ENCODE measurements at places on chromosomes 4 and X.
A peak's percentile ranks its signal among the peaks of the same experiment; 100 is the strongest.

DNA sequence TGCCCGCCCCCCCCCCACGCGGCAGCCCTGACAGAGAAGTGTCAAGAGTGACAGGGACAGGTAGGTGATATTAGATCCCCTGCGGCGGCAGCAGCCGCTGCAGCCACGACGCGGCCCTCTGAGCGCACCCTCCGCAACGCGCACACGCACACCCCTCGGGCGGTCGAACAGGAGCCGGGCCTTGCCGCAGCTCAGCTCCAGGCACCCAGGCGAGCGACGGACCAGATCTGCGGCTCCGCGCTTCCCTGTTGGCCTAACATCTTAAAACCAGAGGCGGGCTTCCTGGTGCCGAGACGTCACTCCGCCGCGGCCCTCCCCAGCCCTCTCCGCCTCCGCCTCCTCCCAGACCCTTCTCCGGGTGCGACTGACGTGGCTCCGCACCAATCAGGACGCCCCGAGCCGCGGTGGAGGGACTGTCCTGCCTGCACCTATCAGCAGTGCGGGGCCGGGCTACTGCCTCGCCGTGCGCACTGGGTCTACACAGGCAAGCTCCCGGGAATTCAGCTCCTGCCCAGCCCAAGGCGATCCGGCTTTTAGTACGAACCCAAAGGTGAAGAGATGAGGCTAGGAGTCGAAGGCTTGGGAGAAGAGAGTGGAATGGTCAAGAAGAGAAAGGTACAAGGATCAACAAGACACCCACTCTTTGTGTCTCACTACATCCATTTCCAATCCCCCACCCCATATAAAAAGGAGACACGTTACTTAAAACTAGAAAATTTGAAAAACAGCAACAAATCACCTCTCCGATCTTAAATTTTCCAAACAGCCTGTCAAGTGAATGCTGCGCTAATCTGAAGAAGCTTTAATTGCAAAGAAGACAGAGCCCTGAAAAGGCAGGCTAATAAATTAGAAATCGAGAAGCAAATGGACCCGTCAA, at the start of gene PITX2:
TSS of gene PITX2 (minus strand) at position 237 of the 877 bp plus-strand sequence. CDS start 617 bp downstream, outside the sequence.
- peaks cover 15% of the 10 kb centered on the region for H3K27me3 ChIP-seq
- H3K36me3 ChIP-seq, result no peaks in the 10 kb centered on the region
- peak within 1 kb of the TSS; percentile 78 for H3K4me3 ChIP-seq
- H3K27ac ChIP-seq, result peak within 1 kb of the TSS; percentile 90

DNA sequence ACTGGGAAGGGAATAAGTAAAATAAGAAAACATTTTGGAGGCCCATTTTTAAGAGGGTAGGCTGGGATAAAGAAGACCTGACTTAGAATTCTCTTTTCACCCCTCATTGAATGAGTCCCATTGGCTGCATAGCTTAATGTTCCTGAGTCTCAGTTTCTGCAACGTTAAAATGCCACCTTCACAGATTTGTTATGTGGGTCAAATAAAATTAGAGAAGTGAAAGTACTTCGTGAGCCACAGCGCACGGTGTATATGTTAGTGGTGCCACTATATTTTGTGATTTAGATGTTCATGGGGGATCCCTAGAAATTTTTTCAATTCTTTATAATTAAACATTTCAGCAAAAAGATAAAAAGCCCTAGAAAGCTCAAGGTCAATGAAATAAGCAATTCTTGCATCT, 109.2 kb upstream of the HS3ST1 start:
- H3K36me3 ChIP-seq, result no peaks in the 10 kb centered on the region
- H3K27ac ChIP-seq, result no peak overlapping the region
- no peaks in the 10 kb centered on the region for H3K4me1 ChIP-seq
- no peaks in the 10 kb centered on the region for H3K27me3 ChIP-seq
- DNase-seq, result no peak
- no peak overlapping the region for H3K4me3 ChIP-seq

GRCh38 chr4:179919587-179919986, 2323.6 kb upstream of the TENM3 start:
- no peaks in the 10 kb centered on the region for H3K27me3 ChIP-seq
- H3K4me1 ChIP-seq, result no peaks in the 10 kb centered on the region
- no peak overlapping the region for H3K27ac ChIP-seq

- no peak overlapping the region for H3K27ac ChIP-seq
- H3K4me1 ChIP-seq, result no peaks in the 10 kb centered on the region
- no peak overlapping the region for H3K4me3 ChIP-seq
- no peaks in the 10 kb centered on the region for H3K36me3 ChIP-seq
Observed at GRCh38 chr4:55359397-55359916, 13.4 kb downstream of the SRD5A3 start.

DNA sequence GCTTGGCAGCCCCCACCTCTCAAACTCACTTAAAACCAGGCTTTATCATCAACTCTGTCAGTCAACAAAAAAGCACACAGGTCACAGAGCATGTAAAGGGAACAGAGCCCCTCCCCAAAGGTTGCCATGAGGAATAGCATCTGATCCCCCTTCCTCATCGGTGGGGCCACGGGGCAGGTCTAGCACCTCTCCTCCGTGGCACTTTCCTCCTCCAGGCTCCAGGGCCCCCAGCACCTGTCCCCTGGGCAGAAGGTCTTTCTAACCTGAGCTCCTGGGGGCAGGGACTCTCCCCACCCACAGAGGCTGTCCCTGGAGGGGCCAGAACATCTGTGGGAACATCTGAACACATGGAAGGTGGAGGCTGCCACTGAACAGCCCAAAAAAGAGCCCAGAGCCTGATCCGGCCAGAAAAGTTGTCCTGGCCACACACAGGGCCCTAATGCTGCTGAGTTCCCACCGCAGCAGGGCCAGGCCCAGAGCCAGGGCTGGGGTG, 65.7 kb downstream of the ZFYVE28 start:
- no peaks in the 10 kb centered on the region for H3K27me3 ChIP-seq
- no peaks in the 10 kb centered on the region for H3K36me3 ChIP-seq
- H3K4me3 ChIP-seq, result no peak overlapping the region
- DNase-seq, result no peak
- no peak overlapping the region for H3K27ac ChIP-seq
- no peaks in the 10 kb centered on the region for H3K4me1 ChIP-seq

GRCh38 chrX:111823128-111823527, 52.9 kb upstream of the TRPC5OS start:
- no peak overlapping the region for H3K27ac ChIP-seq
- no peaks in the 10 kb centered on the region for H3K4me1 ChIP-seq
- peak; percentile 70 for DNase-seq
- no peak overlapping the region for H3K4me3 ChIP-seq
- no peaks in the 10 kb centered on the region for H3K27me3 ChIP-seq
- H3K36me3 ChIP-seq, result no peaks in the 10 kb centered on the region

DNA sequence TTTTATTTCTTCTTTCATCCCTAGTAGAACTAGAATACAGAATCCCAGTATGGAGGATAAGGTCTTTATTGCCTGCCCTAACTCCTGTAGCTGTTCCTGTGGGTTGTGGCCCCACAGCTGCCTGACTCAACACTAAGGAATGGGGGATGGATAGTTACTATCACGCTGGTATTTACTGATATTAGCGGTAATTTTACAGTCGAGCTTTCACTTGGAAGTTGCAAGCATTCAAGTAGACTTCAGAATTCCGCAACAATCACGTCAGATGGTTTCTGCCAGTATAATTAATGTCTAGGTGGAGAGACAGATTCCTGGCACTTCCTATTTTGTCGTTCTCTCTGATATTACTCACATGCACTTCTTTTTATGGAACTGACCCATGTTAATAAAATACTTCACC, 489.8 kb downstream of the PABPC4L start:
- peak; percentile 45 for DNase-seq
- H3K27me3 ChIP-seq, result no peaks in the 10 kb centered on the region
- no peaks in the 10 kb centered on the region for H3K36me3 ChIP-seq
- H3K27ac ChIP-seq, result no peak overlapping the region
- no peaks in the 10 kb centered on the region for H3K4me1 ChIP-seq

DNA sequence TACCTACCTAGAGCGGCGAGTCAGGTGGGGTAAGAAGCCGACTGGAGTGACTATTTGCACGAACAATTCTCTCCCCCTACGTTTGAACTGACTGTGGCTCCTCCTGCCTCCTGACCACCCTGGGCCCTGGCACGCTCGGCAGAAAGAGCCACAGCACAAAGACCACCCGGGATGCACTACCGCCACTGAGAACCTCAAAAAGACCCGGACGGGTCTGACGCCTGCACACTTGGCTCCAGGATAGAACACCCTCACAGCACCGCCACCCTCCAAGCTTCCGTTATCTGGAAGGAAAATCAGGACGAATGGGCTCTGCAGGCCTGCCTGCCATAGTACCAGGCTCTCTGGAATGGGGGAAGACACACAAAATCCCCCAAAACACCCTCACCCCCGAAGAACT, 2.2 kb downstream of the LRPAP1 start:
- H3K4me1 ChIP-seq, result peaks cover 4% of the 10 kb centered on the region
- no peaks in the 10 kb centered on the region for H3K36me3 ChIP-seq
- no peak overlapping the region for H3K27ac ChIP-seq
- H3K27me3 ChIP-seq, result no peaks in the 10 kb centered on the region
- no peak for DNase-seq

DNA sequence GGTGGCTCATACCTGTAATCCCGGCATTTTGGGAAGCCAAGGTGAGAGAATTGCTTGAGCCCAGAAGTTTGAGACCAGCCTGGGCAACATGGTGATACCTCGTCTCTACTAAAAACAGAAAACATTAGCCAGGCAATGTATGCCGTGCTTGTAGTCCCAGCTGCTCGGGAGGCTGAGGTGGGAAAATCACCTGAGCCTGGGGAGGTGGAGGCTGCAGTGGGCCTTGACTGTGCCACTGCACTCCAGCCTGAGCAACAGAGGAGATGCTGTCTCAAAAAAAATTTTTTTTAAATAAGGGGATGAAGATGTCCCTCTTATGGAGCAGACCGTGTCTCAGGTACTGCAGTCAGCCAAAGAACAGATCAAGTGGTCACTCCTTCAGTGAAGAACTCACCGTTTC, 13.5 kb downstream of the CTAG1B start:
- H3K27me3 ChIP-seq, result no peaks in the 10 kb centered on the region
- no peak overlapping the region for H3K27ac ChIP-seq
- no peak for DNase-seq
- H3K4me1 ChIP-seq, result no peaks in the 10 kb centered on the region

DNA sequence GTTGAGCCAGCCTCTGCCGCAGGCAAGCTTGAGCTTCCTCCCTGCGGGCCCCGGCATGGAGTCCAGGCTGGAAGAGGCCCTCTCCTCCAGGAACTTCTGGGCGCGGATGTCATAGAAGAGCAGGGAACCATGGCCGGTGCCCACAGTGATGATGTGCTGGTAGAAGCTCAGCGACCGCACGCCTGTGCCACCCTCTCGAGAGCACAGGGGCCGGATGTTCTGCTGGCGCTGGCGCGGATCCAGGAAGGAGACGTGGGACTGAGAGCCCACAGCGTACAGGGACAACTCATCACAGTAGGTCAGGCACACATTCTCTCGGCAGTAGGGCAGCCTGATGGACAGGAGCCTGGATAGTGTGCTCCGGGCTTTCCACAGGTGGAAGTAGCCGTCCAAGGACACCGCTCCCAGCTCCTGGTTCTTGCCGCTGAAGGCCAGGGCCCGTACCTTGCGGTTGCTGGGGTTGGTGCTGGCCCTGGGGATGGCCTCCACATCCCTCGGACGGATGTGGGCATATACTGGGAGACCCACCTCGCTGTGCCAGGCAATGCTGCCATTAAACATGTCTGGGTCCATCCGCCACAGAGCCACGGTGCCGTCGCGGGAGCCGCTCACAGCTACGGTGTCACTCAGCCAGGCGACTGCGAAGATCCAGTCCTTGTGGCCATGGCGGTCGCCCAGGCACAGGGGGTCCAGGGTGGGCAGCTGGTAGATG, 1.2 kb downstream of the DCAF12L2 start:
- no peak overlapping the region for H3K4me3 ChIP-seq
- no peaks in the 10 kb centered on the region for H3K4me1 ChIP-seq
- H3K36me3 ChIP-seq, result no peaks in the 10 kb centered on the region
- no peaks in the 10 kb centered on the region for H3K27me3 ChIP-seq
- no peak for DNase-seq

DNA sequence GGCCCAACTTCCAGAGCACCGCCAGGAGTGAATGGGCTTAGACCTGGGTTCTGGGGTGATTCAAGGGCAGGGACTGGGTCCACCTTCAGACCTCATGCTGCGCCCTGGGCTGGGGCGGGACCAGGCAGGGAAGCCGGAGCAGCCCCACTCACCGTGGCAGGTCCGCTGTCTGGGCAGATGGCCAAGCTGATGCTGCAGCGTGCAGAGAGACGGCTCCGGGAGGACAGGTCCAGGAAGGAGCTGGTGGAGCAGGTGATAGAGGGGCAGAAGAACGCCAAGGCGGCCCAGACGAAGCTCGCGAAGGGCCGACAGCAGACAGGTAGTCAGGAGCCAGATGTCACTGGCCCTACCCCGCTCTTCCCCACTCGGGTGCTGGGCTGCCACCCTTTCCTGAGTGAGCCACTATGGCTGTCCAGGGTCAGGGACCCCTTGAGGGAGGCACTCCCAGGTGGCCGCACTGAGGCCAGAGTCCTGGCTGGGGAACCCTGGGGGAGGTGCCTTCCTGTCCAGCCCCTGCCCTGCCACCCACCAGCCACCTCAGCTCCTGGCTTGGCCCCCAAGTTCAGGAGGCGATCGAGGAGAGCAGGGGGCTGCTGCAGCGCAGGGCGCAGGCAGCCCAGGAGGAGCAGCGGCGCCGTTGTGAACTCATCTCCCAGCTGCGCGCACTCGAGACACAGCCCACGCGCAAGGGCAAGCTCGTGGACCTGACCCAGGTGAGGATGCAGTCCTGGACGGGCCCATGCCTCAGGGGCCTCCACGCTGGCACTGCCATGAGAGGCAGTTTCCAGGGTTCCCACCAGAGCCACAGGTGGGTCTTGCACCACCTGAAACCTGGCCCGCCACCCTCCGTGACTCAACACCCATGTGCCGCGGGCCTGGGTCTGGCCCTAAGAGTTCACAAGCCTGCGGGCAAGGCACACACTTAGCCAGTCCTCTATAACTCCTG, 10.1 kb upstream of the RNF4 start:
- no peaks in the 10 kb centered on the region for H3K36me3 ChIP-seq
- no peak overlapping the region for H3K27ac ChIP-seq
- no peaks in the 10 kb centered on the region for H3K27me3 ChIP-seq
- peaks cover 4% of the 10 kb centered on the region for H3K4me1 ChIP-seq

GRCh38 chrX:68647156-68647957, at the start of gene STARD8:
TSS of gene STARD8 (plus strand) at chrX:68647666. CDS start at chrX:68647883, 217 bp downstream.
- no peaks in the 10 kb centered on the region for H3K27me3 ChIP-seq
- peak; percentile 78 for DNase-seq
- no peak within 1 kb of the TSS for H3K4me3 ChIP-seq
- H3K4me1 ChIP-seq, result no peaks in the 10 kb centered on the region
- no peak within 1 kb of the TSS for H3K27ac ChIP-seq

DNA sequence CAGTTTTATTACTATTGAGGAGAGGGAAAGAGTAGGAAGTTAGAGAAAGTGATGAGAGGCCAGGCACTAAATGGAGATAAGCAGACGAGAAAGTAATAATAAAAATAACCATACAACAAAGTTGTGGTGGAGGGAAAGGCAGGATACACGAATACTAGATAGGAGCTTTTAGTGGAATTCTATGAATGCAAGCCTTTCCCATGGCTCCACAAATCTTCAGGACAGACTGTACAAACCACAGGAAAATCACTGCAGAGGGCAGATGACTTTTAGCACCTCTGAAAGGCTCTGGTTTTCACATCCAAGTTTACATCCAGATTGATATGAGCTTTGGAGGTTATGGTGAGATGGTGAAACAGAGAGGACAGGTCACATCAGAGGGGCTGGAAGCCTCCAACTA, 41.5 kb downstream of the TNIP3 start:
- no peaks in the 10 kb centered on the region for H3K36me3 ChIP-seq
- H3K4me3 ChIP-seq, result no peak overlapping the region
- no peaks in the 10 kb centered on the region for H3K27me3 ChIP-seq
- H3K4me1 ChIP-seq, result no peaks in the 10 kb centered on the region

All from mesendoderm (in vitro differentiated cells).